Activated CD4-positive, alpha-beta T cell treated with anti-CD3 and anti-CD28 coated beads, Interleukin-2, amount 10 ng/mL, durations not matched to agents 7 days and 5 days (primary cell): ENCODE measurements at places on chromosomes 6 and 20.
A peak's percentile ranks its signal among the peaks of the same experiment; 100 is the strongest.

- DNase-seq, result no peak
Observed at GRCh38 chr6:131787079-131787478, 20.7 kb upstream of the ENPP1 start.

DNA sequence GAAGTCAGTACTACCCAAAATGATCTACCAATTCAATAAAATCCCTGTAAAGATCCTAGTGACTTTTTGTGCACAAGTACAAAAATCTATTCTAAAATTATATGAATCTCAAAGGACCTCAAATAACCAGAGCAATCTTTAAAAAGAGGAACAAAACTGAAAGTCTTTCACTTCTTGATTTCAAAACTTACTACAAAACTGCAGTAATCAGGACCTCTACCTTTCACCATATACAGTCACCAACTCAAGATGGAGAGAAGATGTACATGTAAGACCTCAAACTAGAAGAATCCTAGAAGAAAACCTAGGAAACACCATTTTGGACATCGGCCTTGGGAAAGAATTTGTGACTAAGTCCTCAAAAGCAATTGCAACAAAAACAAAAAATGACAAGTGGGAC is 109.5 kb upstream of the CD93 start:
- no peak for DNase-seq

- DNase-seq, result peak; percentile 52
Observed at GRCh38 chr6:13302751-13303667, 25.3 kb downstream of the TBC1D7 start.

DNA sequence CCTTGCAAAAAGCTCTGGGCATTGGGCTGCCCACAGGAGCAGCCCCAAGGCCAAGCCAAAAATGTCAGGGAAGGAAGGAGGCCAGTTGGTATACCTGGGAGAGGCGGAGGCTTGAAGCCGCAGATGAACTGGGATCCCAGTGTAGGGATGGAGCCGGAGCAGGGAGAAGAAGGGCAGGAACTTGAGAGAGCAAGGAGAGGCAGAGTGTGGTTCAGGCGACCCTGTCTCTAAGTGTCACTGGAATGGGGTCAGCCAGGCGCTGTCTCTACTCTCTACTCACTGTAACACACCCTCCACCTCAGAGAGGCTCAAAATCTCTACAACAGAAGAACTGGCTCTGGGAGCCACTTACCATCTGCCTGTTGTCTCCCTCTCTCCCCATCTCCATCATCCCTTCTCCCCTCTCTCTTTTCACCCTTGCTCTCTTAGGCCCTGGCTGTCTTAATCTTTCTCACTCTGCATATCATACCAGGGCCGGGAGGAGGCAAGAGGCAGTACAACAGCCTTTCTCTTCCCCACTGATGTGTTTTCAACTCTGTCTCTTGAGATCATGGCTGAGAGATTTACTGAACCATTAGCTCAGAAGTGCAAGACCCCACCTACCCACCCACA is 93.3 kb downstream of the CRYBG1 start:
- no peak for DNase-seq

- no peak for DNase-seq
Observed at GRCh38 chr20:58853466-58853865, 950 bp downstream of the GNAS start.

- no peak for DNase-seq
Observed at GRCh38 chr20:1844325-1845162, 50.7 kb upstream of the SIRPA start.

- no peak for DNase-seq
Observed at GRCh38 chr20:45842169-45842812, 8.7 kb downstream of the SNX21 start.

- DNase-seq, result no peak
Observed at GRCh38 chr20:2799688-2800520, 523 bp downstream of the CPXM1 start.

- DNase-seq, result no peak
Observed at GRCh38 chr6:82419132-82419581, 55.5 kb downstream of the TPBG start.

DNA sequence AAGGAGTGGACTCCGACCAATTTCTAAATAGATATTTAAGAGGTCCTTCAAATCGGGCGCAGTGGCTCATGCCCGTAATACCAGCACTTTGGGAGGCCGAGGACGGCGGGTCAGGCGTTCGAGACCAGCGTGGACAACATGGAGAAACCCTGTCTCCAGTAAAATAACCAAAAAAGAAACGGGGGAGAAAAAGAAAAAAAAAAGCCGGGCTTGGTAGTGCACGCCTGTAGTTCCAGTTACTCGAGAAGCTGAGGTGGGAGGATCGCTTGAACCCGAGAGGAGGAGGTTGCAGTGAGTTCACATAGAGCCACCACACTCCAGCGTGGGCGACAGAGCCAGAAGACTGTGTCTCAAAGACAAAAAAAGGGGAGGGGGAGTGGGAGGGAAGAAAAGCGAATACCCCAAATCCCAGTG is 53.3 kb upstream of the HFE start:
- DNase-seq, result peak; percentile 60

GRCh38 chr6:111011360-111012142 is 29.7 kb downstream of the RPF2 start:
- peak; percentile 39 for DNase-seq

DNA sequence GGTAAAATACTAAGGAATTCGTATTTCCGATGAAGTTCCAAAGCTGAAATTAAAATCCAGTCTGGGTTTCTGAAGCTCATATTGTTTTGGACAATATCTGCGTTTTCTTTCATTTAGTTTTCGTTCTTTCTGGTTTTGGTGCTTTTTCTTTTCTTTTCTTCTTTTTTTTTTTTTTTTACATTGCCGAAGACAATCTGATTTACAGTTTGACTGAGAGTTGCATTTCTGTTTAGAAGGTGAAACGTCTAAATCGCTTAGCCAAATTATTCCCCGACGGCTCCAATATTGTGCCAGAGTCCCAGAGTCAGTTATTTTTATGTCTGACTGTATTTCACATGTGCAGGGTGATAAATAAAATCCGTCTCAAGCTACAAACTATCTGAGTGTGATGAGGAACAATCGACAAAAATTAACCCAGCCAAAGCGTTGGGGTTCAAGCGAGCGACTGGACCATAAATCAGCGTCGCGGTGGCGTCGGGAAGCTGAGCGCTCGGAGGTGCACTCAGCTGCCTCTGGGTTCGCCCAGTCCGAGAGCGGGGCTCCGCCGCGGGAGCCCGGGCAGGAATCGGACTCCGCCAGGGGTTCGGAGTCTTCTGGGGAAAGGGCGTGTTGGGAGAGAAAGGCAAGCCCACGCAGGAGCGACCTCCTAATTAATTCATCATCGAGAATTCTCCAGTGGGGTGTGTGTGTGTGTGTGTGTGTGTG is 8.2 kb upstream of the TBX18 start:
- no peak for DNase-seq

GRCh38 chr6:161622779-161623178 is 348.9 kb upstream of the AGPAT4 start:
- no peak for DNase-seq

GRCh38 chr6:130778946-130779657 is 48.1 kb upstream of the SMLR1 start:
- no peak for DNase-seq

GRCh38 chr6:159594106-159594749 is 98.8 kb downstream of the SOD2 start:
- DNase-seq, result no peak
